ENCODE measurements at places on chromosomes 12 and 14. TPM values are rescaled to one million over a fixed set of nuclear protein-coding genes. Genes with fewer than 3 reads are reported as not detected.
A peak's percentile ranks its signal among the peaks of the same experiment; 100 is the strongest.

Gene GUCY2C
- total RNA-seq = not detected

Gene PRR4
- total RNA-seq = 0.69 TPM

Gene RBM23
- 170 TPM for total RNA-seq

Gene ENDOU
- not detected for total RNA-seq

Gene KHNYN
- 34.7 TPM for total RNA-seq

- peak; percentile 16 for DNase-seq
Observed at GRCh38 chr12:89355243-89356068, 3.2 kb upstream of the DUSP6 start.

DNA sequence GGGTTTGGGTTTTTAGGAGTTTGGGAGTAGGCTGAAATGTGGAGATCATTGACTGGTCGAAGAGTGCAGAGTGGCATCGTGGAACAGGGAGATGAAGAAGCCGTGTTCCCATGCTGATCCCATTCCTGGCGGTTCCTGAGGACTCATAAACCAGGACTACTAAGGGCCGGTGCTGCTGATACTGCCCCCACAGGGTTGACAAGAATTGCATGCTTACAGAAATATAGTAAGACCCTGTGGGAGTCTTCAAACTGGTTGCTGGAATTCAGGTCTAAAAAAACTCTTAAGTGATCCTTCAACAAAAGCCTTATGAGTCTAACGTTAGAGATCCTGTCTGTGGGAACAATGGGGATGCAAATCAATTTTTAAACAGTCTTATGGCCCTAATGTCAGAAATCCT is 64.0 kb upstream of the ARHGAP5 start:
- peak; percentile 44 for DNase-seq

GRCh38 chr14:87756661-87757060 is 236.3 kb downstream of the GALC start:
- DNase-seq = no peak

GRCh38 chr14:33369041-33369440 is 430.4 kb downstream of the NPAS3 start:
- no peak for DNase-seq

GRCh38 chr14:95218472-95219193 is 61.3 kb upstream of the DICER1 start:
- no peak for DNase-seq

- DNase-seq = peak; percentile 31
Observed at GRCh38 chr12:124928095-124928911, 13.9 kb upstream of the UBC start.

All from neural progenitor cell (in vitro differentiated cells).